Stimulated activated CD4-positive, alpha-beta T cell treated with anti-CD3 and anti-CD28 coated beads, Interleukin-4, amount 100 ng/mL, for 48 hours (primary cell): ENCODE measurements at places on chromosomes 3 and 15.

DNA sequence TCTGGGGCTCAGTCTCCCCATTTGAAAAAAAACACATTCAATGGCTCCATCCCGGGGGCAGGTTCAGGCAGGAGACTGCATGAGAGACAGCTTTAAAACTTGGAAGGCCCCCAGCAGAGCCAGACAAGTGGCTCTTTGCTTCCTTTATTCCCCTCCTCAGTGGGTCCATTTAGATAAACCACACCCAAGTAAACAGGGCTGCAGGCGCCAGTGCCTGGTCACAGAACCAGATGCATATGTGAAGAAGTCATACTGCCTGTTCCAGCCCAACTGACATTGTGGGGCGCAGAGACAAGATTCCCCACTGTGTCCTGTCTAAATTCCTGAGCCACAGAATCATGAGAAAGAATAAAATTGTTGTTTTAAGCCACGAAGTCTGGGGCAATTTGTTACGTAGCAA is 9.0 kb downstream of the FBN1 start:
- no peak for DNase-seq

GRCh38 chr15:42628761-42629160 is 53.4 kb downstream of the STARD9 start:
- DNase-seq, result no peak

DNA sequence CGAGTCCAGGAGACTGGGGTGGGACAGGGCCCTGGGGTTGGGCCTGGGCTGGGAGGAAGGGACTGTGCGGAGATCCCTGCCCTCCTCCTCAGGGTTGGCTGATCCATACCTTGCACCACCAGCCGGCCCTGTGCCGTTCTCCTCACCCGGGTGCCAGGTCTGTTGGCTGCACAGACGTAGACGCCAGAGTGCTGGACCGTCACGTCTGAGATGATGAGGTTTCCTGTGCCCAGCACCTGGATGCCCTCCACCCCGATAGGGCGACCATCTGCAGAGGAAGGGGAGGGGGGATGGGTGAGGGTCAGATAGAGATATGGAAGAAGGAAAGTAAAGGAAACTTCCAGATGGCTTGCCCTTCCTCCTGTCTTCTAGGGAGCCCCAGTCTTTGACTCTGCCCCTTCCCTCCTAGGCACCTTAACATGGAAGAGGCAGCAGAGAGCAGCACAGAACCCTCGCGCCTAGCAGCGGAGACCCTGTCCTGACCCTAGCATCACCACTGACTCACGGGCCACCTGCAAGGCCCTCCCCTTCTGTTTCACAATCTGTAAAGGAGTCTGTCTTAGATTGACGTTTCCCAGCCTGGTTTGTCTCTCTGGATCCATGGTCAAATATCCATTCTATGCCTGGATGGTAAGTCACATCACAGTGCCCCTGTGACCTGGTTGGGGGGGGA is 28.8 kb downstream of the RNU5B-1 start:
- no peak for DNase-seq

- no peak for DNase-seq
Measured at GRCh38 chr15:58490888-58491473, 59.2 kb downstream of the LIPC start.
